ENCODE measurements at places on chromosomes 13 and 19.

GRCh38 chr13:106372199-106373155 lies 163.0 kb downstream of the EFNB2 start:
- no peak for DNase-seq

DNA sequence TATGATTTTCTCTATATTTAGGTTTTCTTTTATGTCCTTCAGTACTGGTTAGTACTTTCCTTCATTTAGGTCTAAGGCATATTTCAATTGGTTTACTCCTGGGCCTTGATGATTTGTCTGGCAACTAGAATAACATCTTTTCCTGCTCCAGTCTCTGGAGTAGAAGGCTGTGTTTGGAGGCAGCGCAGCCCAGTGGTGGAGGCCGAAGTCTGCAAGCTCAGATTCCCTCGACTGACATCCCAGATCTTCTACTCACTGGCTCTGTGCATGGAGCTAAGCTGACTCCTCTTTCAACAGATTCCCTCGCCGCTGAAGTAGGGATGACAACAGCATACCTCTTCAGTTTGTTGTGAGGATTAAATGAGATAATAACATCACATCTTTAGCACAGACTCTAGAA lies 141.0 kb downstream of the RAP2A start:
- DNase-seq: no peak

- no peak for DNase-seq
Measured at GRCh38 chr19:9039728-9040127, 29.5 kb upstream of the MUC16 start.

- no peak for DNase-seq
Measured at GRCh38 chr13:32264407-32264806, 50.8 kb downstream of the ZAR1L start.

DNA sequence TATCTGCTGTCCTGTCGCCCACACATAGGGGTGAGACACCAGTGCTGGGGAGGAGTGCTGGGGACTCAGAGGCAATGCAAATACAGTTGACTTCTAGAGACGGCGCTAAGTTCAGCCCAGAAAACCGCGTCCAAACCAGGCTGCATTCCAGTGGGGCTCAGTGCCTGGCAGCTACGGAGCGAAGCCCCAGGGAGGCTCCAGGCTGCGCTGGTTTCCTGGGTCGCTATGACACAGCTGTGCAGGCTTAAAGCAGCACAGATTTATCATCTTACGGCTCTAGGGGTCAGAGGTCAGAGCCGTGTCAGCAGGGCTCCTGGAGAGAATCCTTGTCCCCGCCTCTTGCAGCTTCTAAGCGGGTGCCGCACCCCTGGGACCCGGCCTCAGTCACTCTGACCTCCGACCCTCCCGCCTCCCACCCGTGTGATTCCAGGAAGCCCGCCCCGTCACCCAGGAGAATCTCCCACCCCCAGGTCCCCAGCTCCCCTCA lies 61.6 kb downstream of the ANKRD10 start:
- no peak for DNase-seq

DNA sequence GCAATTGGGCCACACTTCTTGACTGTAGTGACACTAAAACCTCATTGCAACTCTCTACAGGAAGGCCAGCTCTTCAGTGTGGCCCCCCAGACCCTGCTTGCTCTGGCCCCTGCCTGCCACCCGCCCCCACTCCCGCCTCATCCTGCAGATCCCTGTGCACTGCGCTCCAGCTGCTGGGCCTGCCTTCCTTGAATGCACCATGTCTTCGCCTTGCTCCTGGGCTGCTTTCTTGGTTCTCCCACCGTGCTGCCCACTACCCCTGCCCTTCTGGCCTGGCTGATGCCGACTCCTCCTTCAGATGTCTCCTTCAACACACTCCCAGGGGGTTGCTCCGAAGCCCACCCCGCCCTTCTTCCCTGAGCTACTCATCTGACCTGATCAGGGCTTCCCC lies 98.2 kb downstream of the SIPA1L3 start:
- DNase-seq: no peak

DNA sequence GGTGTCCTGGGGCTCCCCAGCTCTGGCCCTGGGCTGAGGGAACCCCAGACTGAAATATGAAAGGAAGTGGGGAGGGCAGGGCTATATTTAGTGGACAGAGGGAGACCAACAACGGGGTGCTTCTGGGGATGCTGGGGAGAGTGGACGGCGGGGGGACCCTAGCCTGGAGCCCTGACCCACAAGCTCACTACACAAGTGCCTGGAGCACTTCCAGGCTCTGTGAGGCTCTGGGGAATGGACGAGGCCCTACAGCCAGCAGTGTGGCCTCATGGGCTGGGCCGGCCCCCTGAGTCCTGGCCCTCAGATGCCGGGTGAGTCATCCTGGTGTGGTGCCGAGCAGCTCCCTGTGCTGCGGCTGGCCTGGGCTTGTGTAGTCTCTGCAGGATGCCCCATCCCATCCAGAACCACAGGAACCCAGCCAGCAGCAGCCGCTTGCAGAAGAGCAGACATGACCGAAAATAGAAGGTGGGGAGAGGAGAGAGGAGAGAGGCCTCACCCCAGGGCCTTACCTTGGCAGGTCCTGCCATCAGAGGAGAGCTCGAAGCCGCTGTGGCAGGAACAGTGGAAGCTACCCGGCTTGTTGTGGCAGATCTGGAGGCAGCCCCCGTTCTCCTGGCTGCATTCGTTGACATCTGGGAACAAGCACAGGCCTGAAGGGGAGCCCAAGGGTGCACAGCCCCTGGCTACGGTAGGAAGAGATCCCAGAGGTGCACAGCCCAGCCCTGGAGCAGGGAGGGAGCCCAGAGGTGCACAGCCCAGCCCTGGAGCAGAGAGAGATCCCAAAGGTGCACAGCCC lies 26.1 kb downstream of the GAS6 start:
- no peak for DNase-seq

GRCh38 chr13:59710996-59711701 lies 452.6 kb downstream of the DIAPH3 start:
- DNase-seq: no peak

- DNase-seq: no peak
Measured at GRCh38 chr13:35046587-35046986, 104.5 kb downstream of the NBEA start.

DNA sequence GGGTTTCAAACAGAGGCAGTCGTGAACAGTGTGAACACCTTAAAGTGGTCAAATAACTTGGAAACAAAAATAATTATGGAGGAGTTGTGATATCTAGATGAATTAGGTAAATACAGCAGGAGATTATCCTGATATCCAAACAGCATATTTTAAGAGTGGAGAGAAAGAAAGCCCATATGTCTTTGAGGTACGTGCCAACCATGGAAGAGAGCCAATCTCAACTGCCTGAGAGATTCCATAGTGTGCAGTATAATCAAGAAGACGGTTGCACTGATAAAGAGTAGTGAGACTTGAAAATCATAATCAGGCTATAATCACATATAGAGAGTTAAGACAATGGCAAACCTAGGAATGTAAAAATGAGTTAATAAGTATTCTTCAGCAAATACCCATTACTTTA lies 472.8 kb upstream of the SLITRK5 start:
- no peak for DNase-seq

Data from NCI-H187 (cell line).